ENCODE measurements at places on chromosomes 3 and 15. TPM values are rescaled to one million over a fixed set of nuclear protein-coding genes. Genes with fewer than 3 reads are reported as not detected.

DNA sequence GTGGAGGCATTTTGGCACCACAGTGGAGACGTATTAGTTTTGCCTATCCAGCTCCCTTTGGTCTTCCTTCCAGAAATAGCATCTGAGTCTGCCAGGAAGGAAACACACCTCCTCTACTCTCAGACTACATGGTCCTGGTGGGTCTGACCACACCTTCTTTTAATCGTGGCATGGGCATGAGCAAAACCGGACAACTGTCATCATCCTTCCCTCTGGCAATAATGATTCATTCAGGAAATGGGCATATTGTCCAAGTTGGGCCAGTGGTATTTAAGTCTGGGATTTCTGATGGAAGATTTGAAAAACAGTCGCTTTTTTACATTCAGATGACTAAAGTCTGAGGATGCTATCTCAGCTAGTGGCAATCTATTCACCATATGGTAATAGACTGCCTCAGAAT, 601.0 kb upstream of the ADAMTS9 start:
- no peak for DNase-seq

GRCh38 chr3:159899166-159899565, 89.5 kb upstream of the IL12A start:
- no peak for DNase-seq

GRCh38 chr15:40290918-40291574, 8.2 kb upstream of the ANKRD63 start:
- no peak for DNase-seq

DNA sequence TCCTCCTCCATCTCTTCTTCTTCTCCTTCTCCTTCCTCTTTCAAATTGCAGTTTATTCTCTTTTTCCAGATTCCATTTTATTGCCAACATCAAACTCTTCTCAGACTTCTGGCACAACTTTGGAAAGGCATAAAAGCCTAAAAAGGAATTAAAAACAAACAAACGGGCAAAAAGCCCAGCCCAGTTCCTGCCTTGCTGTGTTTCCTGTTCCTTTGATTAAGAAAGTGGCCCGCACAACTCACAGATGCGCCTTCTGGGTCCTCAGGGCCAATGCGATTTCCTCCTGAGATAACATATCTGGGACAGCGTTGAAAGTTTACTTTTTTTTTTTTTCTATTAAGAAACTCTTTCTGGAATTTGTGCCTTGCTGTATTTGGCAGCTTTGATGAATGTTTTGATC, 158.7 kb upstream of the UBE3A start:
- DNase-seq = no peak

DNA sequence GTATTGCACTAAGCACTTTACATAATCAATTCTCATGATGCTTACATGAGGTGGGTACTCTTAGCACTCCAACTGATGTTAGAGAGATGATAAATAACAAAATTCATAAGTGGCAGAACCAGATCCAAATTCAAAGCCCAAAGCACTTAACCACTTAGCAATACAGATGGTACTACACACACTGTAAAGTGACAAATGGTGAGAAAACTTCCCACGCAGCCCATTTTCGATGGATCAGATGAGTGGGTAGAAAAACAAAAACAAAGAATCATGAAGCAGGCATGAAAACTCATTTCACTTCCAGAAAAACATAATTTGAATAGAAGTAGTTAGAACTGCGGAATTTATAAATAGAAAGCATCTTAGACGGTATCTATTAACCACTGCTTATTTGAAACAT, 66.2 kb downstream of the FRMD4B start:
- no peak for DNase-seq

DNA sequence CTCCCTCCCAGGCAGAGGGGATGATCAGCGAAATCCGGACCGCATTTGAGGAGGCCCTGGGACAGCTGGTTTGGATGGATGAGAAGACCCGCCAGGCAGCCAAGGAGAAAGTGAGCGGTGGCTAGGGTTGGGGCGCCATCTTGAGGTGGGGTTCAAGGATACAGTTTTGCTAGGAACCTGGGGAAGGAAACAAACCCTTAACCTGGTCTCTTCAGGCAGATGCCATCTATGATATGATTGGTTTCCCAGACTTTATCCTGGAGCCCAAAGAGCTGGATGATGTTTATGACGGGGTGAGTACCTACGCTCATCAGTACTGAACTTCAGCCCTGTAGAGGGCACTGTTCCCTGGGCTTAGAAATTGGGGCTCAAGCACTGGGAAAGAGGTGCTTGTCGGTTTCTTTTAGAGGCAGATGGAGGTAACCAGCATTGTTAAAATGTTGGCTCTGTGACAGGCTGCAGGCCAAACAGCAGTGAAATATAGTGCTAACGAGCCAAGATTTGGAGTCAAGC, 9.6 kb upstream of the PSMD2 start:
- peak; percentile 57 for DNase-seq

GRCh38 chr3:89932882-89933281, 825.5 kb downstream of the EPHA3 start:
- DNase-seq = no peak

- DNase-seq = no peak
Measured at GRCh38 chr3:150825916-150826377, 63.0 kb upstream of the SIAH2 start.

DNA sequence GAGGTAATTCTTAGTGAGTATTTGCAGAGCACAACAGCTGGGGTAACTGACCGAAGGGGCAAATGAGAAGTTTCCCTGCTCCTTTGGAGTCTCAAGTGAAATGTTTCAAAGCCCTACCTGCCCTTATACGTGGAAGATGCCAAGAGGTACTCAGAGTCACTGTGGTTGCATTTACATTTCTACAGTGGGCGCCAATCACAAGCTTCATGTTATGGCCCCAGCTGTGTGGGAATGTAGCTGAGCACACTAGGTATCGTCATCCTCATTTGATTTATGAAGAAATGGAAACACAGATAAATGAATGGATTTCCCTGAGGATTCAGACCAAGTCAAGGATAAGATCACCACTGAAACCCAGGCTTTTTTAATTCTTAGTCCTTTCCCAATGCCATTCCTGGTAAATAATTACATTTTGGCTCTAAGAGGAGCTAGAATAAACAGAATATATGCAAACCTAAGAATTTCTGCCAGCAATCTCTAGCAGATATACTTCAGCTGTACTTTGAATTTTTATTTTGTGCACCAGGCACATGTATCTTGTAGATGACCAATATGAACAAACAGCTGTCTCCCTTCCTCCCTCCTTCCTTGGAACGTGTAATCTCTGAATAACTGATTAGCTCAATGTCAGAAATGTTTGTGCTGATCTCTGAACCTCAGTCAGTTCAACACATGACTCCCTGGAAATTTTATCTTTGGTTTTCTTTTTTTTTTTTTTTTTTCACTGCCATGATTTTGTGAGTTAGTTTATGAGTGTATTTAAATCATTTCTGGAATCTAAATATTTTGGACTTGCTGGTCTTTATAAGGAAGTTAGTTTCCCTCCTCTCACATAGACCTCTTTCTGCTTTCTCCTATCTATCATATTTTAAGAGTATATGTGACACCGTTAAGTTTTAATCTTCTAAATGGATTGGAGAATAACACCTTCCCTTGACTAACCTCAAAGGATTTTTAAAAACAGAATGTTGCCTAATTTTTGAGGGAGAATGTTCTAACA, 69.2 kb downstream of the MAP2K5 start:
- DNase-seq = no peak

Gene DLL4
- polyA plus RNA-seq = not detected

Gene CHST13
- not detected for polyA plus RNA-seq

Gene TRANK1
- polyA plus RNA-seq = 43.9 TPM

Gene WNT5A
- polyA plus RNA-seq = not detected

Gene FETUB
- polyA plus RNA-seq = not detected

Measured in CD4-positive, alpha-beta memory T cell (primary cell).